M059J (cell line): ENCODE measurements at places on chromosomes 3 and 15. TPM values are rescaled to one million over a fixed set of nuclear protein-coding genes. Genes with fewer than 3 reads are reported as not detected.
A peak's percentile ranks its signal among the peaks of the same experiment; 100 is the strongest.

MRAS gene
- 11.2 and 14.4 TPM in 2 replicates for total RNA-seq

GRCh38 chr3:72337480-72337855 lies 510.8 kb downstream of the SHQ1 start:
- no peak for DNase-seq

GRCh38 chr3:17733215-17733614 lies 9.2 kb downstream of the TBC1D5 start:
- DNase-seq, result no peak

PLCH1 gene
- 0.10 and 0.17 TPM in 2 replicates for total RNA-seq

- DNase-seq, result peak; percentile 91
These were observed 17.1 kb downstream of the ZBED2 start for GRCh38 chr3:111577798-111578685.

RASL12 gene
- total RNA-seq, result not detected in 2 replicates

GRCh38 chr3:173253471-173253870 lies 112.4 kb upstream of the SPATA16 start:
- DNase-seq, result no peak

DNA sequence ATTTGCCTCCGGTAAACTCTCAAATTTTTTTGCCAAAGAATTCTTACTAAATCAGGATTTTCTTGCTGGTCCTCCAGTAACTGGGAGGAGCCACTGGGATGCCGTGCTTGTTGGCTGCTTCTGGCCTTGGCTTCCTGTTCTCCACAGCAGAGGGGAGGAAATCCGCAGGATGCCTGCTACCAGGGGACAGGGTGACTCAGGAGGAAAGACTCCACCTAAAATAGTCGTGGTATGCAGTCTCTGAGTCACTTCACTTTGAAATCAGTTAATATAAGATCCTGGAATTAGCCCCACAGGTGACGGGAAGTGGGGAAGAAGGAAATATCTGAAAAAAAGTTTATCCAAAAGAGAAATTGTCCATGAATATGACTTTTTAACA lies 6.5 kb upstream of the TM4SF18 start:
- DNase-seq, result peak; percentile 100

A4GNT gene
- total RNA-seq, result not detected in 2 replicates

DNA sequence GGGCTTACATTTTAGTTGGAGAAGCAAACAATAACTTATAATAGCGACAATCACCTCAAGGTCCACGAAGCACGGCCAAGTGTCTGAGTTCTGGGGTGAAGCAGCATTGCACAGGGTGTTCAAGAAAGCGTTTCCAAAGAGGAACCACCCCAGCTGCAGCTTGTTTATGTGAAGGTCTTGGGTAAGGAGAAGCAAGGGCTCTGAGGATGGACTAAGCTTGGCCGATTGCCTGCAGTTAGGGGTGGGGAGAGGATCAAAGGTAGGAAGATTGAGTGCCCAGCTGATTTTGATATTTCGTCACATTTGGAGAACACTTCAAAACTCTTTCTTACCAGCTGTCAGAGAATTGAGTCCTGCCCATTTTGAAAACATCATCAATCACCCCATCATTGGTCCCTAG lies 321.6 kb upstream of the DNAJC19 start:
- DNase-seq, result no peak

CRBN gene
- 45.2 and 74.0 TPM in 2 replicates for total RNA-seq

DNA sequence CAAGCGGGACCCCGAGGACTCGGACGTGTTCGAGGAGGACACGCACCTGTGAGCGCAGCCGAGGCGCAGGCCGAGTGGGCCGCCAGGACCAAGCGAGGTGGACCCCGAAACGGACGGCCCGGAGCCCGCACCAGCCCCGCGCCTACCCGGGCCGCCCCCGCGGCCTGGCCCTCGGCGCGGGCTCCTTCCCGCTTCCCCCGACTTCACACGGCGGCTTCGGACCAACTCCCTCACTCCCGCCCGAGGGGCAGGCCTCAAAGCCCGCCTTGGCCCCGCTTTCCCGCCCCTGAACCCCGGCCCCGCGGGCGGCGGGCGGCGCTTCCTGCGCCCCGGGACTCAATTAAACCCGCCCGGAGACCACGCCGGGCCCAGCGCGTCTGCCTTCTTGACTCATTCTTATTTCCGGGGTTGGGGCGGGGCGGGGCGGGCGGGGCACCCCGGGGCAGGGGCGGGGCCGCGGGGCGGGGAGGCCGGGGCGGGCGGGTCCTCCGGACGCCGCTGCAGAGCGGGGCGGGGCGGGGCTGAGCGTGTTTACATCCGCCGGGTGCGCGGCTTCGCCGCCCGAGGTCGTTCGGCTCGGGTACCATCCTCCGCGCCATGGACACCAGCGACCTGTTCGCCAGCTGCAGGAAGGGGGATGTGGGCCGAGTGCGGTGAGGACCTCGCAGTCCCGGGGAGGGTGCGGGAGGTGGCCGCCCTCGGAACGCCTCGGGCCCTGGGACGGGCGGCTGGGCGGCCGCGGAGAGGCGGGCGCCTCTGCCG lies at the start of gene ABTB1:
Gene ABTB1, plus strand, starts transcription at position 524 of the 762 bp plus-strand sequence. Its CDS starts 74 bp downstream, at position 598.
- peak; percentile 80 for DNase-seq

FEZF2 gene
- total RNA-seq, result not detected in 2 replicates

DNA sequence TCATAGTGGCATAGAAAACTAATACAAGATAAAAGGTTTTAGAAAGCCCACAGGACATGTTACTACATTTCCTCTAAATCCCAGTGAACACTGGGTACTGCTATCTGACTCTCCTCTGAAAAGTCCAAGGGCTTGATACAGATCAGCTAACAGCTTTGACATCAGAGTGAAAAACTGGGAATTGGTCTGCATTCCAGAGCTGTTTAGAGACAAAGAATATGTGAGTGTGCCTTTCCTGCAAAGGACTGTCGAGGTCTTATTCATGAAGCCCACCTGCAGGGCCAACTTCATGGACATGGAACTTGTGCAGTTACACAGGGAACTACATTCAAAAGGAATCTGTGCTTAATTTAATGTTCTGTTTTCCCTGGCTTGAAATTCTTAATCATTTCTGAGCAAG lies 5.2 kb upstream of the TMCO5A start:
- peak; percentile 2 for DNase-seq

DNA sequence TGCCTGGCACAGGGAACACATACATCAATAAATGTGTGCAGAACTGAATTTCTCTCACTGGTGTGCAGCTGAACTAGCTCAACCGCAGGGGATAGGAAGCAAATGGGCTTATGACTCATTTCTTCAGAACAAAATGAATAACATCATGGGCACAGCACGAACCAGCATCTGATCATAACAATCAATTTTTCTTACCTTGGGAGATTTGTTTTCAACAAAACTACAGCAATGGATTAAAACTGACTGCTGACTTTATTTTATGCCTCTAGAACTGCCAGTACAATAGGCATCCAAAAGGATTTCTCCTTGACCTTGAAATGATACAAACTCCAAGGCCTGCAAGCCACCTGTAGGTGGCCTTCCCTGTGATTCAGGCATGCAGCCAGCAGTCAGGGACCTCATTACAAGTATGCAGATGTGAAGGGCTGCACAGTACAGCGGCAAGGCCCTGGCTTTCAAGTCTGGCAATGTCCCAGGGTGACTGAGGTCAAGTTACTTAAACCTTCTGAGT lies 26.1 kb downstream of the TAMM41 start:
- DNase-seq, result peak; percentile 76

GRCh38 chr3:97257942-97258697 lies 443.7 kb downstream of the EPHA6 start:
- no peak for DNase-seq

GRCh38 chr15:64148168-64148567 lies 3.4 kb upstream of the SNX22 start:
- DNase-seq, result no peak

IL17RD gene
- total RNA-seq, result 1.6 and 3.5 TPM in 2 replicates

SENP8 gene
- 2.2 and 2.5 TPM in 2 replicates for total RNA-seq

GRCh38 chr3:194998948-194999347 lies 272.0 kb downstream of the XXYLT1 start:
- DNase-seq, result no peak

NLGN1 gene
- total RNA-seq, result 4.2 and 10.6 TPM in 2 replicates

NTRK3 gene
- total RNA-seq, result 0.86 and 1.4 TPM in 2 replicates

RTP4 gene
- total RNA-seq, result 38.1 and 42.8 TPM in 2 replicates

DNA sequence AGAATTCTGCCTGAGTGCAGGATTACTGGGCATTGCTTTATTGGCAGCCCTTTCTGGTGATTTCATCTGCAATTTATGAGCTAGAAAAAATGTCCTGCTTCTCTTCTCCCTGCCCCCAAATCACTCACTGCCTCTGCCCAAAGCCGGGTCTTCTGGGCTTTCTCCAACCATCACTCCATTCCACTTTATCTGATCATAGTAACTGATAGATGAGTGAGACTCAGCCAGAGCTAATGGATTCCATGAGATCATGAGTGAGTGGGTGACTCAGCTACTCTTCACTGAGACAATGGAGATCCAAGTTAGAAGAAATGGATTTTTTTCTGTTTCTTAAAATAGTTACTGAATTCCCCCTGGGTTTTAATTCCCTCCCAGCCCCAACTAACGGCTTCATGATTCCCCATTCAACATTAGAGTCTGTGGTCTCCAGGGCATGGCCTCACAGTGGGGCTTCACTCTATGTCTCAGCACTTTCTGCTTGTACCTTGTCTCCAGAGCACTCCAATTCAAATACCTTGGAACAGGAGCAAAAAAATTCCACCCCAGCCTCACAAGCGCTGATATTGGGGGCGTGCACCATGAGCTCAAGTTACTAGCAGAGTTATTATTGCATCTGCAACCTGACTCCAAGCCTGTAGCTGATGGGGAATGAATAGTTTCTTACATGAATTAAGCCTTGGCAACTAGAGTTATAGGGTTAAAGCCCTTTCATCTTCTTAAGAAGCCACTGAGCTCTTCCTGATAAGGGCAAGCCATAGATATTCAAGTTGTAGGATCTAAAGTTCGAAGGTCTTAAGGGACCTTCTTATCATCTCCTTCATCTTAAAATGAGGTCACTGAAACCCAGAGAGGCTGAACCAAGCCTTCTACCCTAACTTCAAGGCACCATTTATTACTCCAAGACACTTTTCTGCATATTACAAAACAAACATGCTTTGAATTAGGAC lies 85.9 kb downstream of the AGBL1 start:
- peak; percentile 2 for DNase-seq
